Stimulated activated CD4-positive, alpha-beta T cell treated with anti-CD3 and anti-CD28 coated beads, TNF-alpha, amount 100 ng/mL, for 24 hours (primary cell): ENCODE measurements at places on chromosomes 4 and X.

DNA sequence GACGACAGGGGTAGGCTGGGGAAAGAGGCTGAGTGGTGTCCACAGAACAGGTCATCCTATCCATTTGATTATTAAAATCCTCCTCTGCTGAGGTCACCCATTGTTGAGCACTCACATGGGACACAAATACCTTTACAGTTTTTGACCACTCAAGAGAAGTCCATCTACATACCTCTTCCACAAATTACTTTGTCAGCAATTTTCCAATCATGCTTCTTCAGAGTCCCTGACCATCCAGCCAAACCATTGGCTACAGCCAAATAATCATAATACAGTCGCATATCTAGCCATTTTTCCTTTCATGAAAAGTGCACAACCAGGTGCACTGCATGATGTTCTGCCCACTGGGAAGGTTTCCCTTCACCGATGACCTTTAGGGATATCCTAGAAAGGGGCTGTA, 407.4 kb downstream of the TEX13C start:
- no peak for DNase-seq

GRCh38 chrX:23511793-23512192, 155.5 kb upstream of the PRDX4 start:
- DNase-seq: no peak

GRCh38 chr4:172651961-172652360, 516.6 kb upstream of the GALNT7 start:
- DNase-seq: no peak

DNA sequence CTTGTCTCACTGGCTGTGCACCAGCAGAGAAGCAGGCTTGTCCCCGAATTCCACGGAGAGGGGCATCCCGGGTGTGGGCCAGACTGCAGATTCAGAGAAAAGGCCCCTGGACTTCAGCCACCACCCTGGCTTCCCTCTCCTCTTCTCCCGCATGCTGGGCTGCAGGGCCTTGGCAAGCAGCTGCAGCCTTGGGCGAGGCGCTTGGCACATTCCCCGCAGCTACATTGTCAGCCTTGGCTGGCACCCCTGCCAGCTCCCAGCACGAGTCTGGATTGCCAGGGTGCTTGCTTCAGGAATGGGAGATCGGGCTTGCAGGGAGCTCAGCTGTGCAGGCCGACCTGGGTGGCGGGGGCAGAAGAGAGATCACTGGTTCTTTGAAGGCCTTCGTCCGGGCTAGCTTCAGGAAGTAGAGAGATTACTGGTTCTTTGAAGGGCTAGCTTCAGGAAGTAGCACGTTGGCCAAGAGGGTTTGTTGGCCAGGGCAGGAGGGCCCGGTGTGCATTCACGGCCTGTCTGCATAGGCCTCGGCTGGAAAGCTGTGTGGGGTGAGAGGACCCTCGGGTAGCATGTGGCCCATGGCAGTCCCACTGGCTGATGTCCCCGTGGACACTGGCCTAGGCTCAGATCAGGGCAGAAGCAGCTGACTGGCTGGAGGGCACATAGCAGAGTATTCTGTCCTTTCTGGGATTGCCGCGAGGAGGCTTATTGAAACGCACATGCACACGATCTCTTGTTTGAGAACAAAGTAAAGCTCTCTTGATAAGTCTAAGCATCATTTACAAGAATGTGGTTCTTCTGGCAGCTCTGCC, 2.7 kb downstream of the ABCD1 start:
- no peak for DNase-seq

DNA sequence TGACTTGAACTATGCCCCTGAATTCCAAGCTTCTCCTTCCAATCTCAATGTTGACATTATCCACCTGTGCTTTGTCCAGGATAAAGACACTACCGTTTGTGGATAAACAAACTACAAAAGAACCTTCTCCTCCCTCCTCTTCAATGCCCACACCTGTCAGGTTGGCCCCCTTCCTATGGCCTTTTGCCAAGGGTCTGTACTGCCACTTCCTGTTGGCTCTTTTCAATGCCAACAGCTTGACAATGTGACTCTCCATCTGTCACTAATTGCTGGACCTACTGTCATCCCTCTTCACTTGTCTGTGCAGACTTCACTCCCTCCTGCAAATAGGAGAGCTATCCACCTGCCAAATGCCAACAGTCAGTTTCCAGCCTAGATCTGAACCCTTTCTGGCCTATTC, 35.8 kb upstream of the MID1 start:
- DNase-seq: no peak

- DNase-seq: no peak
Observed at GRCh38 chr4:24476282-24476681, 108.1 kb downstream of the DHX15 start.

DNA sequence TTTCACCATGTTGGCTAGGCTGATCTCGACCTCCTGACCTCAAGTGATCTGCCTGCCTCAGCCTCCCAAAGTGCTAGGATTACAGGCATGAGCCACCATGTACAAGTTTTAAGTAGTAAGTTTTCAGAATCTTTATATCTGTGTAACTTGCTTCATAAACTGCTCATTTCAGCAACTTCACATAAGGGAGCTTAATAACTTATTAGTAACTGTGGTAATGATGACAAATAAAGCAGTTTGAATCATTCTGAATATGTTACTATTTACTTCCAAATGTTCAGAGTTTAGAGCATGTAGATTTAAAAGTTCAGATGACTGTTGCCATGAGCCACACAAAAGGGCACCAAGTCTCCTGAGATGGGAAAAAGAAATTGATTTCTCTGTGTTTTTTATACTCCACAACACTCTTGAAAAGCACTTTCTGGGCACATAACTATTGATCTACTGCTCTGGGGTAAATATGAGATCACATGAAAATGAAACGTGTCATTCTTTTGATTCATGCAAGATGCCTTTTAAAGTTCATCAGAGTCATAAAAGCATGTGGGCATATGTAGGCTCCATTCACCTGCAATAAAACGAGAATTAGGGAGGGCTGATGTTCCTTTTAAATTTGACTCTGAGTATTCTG, 14.1 kb upstream of the CA5B start:
- no peak for DNase-seq

DNA sequence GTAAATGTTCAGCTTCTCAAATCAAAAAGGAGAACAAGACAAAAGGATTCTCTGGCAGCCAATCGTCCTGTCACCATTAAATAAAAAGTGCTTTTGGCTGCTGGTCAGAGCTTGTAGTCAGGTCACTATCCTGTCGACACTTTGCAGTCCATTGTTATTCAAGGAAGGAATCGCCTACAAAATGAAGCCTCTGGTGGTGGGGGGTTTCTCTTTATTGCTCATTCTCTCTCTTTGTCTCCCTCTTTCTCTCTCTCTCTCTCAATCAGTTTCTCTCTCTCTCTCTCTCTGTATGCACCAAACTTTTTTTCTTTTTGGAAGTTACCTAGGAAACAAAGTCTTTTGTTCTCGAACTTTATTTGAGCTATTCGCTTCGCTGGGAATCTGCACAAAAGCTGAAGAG, 17.6 kb upstream of the SCML1 start:
- no peak for DNase-seq

DNA sequence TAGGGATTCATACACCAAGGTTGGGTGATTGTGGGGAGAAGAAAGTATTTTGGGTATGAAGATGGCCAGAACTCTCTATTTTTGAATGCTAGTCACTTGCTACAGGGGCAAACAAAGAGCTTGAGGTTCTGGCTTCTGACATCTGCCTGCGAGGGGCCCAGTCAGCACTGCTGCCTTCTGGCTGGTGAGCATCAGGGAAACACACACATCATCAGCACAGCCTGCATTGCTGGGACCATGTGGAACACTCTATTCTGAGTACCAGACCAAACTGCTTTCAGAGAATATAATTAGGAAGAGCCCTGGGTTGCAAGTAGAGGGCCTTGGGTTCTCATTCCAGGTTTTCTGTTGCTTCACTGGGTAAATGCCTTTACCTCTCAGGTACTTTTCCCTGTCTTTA, 14.1 kb downstream of the TRPC5 start:
- no peak for DNase-seq

DNA sequence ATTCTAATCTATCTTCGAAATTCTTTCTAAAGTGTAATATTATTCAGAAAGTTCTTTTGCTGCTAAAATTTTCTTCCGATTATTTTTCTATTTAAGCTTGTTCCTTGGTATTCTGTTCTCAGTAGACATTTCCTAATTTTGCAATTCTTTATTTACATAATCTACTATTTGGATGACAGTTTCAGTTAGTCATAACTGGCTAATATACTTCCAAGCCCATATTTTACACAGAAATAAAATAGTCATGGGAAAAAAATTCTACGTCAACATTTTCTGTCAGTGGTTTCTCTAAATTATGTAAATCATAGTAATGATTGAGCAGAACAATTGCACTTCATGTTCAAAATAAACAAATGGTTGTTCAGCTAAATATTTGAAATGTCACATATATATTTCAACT, 178.0 kb upstream of the ANKRD50 start:
- DNase-seq: no peak

DNA sequence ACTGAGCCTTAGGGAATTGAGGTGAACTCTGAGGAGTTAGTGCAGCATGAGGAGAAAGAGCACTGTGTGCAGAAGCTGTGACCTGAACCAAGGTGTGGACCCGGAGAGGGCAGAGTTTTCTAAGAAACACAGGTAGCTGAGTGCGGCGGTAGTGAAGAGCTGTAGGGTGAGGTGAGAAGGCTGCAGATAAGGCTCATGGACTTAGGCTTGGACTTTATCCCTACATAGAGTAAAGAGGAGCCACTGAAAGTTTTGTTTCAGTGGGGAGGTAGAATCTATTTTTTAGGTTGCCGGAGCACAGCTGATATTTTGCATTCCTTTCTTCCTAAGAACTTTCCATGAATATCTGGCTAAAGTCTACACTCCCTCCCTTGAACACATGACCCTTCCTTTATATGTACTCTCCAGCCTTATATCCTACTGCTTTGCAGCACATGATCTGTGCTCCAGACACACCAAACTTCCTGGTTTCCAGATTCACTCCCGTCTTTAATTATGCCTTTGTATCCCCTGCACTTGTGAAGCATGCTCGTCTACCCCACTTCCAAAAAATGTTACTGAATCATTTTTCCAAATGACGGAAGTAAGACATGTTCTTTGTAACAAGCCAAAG, 10.6 kb upstream of the PGRMC2 start:
- no peak for DNase-seq

- DNase-seq: no peak
Observed at GRCh38 chrX:22136711-22137110, 104.6 kb downstream of the PHEX start.

- no peak for DNase-seq
Observed at GRCh38 chr4:52143815-52144214, 92.7 kb downstream of the SPATA18 start.

DNA sequence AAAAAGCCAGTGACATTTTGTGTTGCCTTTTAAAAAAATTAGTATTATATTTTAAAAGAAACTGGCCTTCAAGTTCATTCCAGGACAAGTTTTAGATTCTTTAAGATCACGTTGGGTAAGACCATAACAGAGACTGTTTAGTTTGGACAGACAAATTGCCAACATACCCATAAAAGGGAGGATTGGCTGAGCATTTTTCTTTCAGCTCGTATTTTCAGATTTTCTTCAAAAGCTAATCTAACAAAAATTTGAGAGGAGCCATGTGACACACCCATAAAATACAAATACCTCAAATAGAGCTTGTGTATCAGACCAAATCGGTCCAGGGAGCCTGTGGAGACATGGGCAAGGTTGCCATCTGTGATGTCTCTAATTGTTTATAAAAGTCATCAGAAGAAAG, 74.6 kb upstream of the C1QTNF7 start:
- DNase-seq: no peak

GRCh38 chr4:165634766-165635165, 238.3 kb upstream of the TLL1 start:
- DNase-seq: no peak

DNA sequence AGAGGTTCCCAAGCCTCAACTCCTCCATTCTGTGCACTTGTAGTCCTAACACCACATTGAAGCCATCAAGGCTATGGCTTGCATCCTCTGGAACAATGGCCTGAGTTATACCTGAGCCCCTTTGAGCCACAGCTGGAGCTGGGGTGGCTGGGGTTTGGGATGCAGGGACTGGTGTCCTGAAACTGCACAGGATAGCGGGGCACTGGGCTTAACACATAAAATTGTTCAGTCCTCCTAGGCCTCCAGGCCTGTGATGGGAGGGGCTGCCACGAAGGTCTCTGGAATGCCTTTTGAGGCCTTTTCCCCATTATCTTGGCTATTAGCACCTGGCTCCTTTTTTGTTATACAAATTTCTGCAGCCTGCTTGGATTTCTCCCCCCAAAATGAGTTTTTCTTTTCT, 35.5 kb downstream of the CFAP299 start:
- no peak for DNase-seq

- DNase-seq: no peak
Observed at GRCh38 chrX:53279296-53280237, 1.8 kb downstream of the IQSEC2 start.

DNA sequence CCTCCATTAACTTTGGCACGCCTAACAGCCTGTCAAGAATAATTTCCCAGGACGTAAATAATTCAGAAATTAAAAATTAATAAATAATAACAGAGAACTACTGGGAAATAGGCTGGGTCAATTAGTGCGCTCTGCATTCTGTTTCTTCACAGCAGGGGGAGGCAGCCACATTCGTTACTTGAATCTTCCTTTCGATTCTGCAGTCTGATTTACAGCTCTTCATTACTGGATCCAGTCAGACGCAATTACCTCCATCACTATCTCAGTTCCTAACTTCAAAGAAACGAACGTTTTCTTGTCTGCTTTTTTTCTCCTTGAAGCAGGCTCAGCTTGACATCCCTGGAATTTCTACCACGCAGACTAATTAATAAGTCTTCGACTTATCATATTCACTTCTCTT, 9.0 kb upstream of the RPL34 start:
- DNase-seq: no peak

DNA sequence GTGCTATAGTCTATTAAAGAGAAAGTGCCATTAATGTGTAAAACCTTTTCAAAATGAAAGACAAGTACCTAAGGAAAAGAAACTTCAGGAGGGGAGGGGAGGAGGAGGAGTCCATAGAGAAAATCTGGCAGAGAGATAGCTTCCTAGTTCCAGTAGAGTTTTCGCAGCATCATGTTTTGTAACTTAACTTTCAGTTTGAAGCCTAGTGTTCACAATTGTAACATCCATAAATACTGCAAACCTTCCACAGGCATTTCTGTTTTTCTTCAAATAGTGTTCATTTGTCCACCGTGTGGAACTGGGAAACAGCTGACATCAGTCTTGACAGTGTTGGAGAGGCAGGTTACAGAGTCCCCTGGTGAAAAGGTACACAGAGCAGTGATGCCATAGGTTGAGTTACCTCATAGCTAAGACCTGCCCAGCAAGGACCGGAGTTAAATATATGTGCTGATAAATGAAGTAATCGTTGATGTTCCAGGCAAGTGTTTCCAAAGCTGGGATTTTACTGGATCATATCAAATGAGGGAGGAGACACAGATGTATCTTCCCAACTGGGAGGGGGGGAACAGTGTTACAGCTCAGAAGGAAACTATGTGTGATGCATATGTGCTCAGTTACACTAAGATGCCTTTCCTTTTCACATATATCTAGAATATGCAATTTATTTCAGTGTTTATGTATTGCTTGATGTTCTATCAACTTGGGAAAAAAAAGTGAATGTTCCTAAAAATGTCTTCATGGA, 369.5 kb upstream of the FAM241A start:
- DNase-seq: no peak
